ENCODE measurements at places on chromosomes 2 and 18.

DNA sequence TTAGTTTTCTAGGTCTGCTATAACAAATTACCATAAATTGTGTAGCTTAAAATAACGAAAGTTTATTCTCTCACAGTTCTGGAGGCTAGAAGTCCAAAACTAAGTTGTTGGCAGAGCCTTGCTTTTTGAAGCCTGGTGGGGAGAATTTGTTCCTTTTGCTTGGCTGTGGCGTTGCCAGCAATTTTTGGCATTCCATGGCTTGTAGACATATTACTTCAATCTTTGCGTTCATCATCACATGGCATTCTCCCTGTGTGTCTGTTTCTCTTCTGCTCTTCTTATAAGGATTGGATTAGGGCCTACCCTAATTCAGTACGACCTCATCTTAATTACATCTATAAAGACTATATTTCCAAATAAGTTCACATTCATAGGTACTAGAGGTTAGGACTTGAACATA, 217.7 kb downstream of the MBD5 start:
- DNase-seq, result no peak

GRCh38 chr18:58177004-58177717, 133.1 kb downstream of the NEDD4L start:
- DNase-seq, result peak; percentile 35

GRCh38 chr2:126882736-126883665, 15.7 kb upstream of the TEX51 start:
- no peak for DNase-seq

DNA sequence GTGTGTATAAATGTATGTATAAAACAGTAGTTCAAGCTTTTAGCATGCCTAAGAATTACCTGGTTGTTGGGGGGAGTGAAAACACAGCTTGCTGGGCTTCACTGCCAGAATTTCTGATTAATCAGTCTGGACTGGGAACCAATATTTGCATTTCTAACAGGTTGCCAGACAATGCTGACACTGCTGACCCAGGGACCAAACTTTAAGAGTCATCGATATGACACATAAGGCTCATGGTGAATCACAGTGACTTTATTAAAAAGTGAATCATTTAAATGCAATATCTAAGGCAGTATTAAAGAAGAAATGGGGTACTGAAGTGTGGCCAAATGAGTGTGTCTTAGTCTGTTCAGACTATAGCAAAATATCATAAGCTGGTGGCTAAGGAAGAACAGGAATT, 195.9 kb upstream of the DTNA start:
- no peak for DNase-seq

DNA sequence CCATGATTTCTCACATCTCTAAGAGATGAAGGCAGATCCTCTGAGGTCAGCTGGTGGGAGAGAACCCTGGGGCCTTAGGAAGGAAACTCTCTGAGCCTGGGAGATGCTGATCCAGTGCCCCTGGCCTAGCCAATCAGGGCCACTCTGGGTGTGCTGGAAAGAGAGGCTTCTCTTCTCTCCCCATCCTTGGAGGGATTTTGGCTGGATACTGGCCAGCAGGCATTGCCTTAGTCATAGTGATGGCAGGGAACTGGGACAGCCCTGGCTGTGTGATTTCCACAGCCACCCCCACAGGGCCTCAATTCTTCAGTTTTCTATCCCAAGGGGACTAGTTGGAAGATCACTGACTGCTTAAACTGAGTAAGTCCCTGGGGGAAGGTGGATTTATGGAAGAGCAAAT, 26.6 kb upstream of the PLB1 start:
- peak; percentile 18 for DNase-seq

DNA sequence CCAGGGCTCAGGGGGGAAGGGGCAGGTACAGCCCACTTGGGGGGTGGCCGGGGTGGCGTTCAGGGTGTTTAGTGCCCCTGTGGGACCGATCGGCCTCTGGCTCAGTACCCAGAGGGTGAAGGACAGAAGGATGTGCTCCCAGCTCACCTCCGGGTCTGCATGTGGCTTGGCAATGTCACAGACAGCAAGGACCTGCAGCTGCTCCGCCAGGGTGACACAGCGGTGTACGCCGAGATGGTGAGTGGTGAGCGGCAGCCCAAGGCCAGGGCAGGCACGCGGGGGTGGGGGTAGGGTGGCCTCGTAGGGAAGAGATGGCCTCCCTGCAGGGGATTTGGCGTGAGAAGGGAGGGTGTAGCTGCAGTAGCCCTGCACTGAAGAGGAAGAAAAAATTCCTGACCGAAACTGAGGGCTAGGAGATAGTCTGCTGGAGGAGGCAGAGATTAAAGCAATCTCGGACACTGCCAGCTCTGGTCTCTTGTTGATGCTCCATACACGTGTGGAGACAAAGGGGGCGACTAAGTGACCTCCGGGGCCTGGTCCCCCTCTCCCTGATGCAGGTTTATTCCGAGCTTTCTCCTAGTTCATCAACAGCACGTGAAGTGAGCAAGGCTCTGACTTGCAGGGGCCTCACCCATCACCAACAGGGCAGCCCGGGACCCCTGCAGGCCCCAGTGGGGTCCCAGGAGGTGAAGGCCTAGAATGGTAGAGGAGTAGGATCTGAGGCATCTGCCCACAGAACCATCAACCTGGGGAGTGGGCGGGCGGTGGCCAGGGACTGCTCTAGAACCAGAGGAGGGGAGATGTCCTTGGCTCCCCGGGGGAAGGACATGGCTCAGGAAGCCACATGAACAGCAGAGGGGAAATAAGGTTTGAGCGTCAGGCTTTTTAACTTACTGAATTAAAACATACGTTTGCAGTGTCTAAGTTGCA, 45.4 kb downstream of the FER1L5 start:
- DNase-seq, result no peak

DNA sequence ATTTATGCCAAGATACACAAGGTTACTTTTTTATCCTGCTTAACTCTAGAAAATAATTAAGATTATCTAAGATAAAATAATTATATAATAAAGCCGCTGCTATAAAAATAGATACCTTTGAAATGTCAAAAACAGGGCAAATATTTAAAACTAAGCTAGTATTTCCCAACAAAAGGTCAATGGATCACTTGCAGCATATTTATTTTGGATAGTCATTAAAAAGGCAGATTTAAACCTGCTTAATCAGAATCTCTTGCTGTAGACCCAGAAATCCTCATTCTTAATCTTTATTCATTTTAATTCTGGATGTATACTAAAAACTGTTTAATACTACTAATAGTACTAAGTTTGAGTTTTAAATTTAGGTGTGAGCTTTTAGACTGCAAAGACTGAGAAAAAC, 139.0 kb upstream of the CWC22 start:
- no peak for DNase-seq

GRCh38 chr2:212488611-212489010, 50.0 kb downstream of the ERBB4 start:
- DNase-seq, result no peak

- no peak for DNase-seq
These were observed 40.4 kb downstream of the RMP24 start for GRCh38 chr18:36012891-36013290.

GRCh38 chr2:175624785-175625184, 377.3 kb downstream of the LNPK start:
- DNase-seq, result no peak

GRCh38 chr18:35953688-35954087, 18.8 kb upstream of the RMP24 start:
- no peak for DNase-seq

- no peak for DNase-seq
These were observed 71.6 kb downstream of the ACKR3 start for GRCh38 chr2:236641051-236641726.

DNA sequence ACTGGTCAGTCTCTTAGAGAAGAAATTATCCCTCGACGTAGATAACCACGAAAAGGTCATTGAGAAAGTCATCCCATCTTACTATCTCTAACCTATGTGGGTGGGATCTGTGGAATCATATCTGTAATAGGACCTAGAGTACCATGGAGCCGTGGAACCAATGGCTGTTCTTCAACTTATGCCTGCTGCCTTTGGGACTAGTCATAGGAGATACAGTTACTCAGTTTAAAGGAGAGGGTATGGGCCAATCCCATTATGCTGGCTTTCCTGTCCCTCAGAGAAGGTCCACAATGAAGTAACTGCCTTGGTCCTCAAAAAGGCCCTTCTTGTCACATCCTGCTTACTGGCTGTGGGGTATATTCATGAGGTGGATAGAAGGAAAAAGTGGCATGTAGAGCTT, 77.5 kb downstream of the FEZ2 start:
- no peak for DNase-seq

DNA sequence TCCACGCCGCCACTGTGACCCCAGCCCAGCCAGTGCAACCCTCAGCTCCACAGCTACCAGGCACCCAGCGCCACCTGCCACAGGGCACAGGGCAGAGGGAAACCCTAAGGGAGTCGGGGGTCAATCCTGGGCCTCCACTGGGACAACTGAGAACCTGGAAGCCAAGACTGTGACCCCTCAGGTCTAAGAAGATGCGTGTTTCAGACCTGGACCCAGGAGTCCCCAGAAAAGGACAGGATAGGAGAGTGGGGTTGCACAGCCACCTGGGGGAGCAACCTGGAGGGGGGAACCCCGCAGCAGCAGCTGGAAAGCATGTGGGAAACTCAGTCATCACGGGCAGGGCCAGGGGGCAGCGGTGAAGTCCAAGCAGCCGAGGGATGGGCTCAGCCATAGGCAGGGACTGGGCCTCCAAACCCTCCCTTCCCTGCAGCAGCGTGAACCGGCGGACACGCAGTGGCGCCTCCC, 4.1 kb downstream of the ESPNL start:
- no peak for DNase-seq

GRCh38 chr2:127166231-127166860, 53.8 kb downstream of the CYP27C1 start:
- DNase-seq, result no peak

GRCh38 chr18:49742316-49743116, 70.8 kb downstream of the ACAA2 start:
- DNase-seq, result no peak

GRCh38 chr18:62585274-62586150, 62.7 kb downstream of the ZCCHC2 start:
- DNase-seq, result no peak

GRCh38 chr2:71806432-71806831, 341.2 kb downstream of the CYP26B1 start:
- no peak for DNase-seq

- no peak for DNase-seq
These were observed 27.0 kb downstream of the SLC40A1 start for GRCh38 chr2:189553504-189554088.

- DNase-seq, result no peak
These were observed 235.6 kb downstream of the ALPK2 start for GRCh38 chr18:58393295-58393694.

- no peak for DNase-seq
These were observed 48.5 kb upstream of the CCDC195 start for GRCh38 chr2:224764565-224765236.

DNA sequence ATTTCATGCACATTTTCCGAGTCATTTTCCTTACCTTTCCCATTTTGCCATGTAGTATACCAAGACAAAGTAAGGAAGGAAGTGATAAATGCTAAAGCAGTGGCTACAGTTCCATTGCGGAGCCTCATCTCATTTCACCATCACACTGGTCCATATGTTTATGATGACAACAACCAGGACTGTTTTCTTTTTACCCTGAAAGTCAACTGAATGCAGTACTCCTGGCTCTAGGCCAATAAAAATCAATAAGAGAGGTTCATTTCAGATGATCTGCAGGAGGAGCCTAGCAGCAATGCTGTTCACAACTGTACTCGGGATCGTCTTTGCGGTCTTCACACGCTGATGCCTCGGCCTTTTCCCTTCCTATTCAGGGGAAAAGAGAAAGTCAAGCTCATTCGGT, 4.7 kb downstream of the MGAT4A start:
- no peak for DNase-seq

GRCh38 chr2:124402274-124402673, 377.2 kb downstream of the CNTNAP5 start:
- DNase-seq, result no peak

GRCh38 chr2:201158111-201158929, 24.6 kb upstream of the CASP10 start:
- peak; percentile 91 for DNase-seq
